ENCODE measurements at places on chromosomes 4 and X. TPM values are rescaled to one million over a fixed set of nuclear protein-coding genes. Genes with fewer than 3 reads are reported as not detected.

The FRG1 gene
- 33.4 TPM for total RNA-seq

DNA sequence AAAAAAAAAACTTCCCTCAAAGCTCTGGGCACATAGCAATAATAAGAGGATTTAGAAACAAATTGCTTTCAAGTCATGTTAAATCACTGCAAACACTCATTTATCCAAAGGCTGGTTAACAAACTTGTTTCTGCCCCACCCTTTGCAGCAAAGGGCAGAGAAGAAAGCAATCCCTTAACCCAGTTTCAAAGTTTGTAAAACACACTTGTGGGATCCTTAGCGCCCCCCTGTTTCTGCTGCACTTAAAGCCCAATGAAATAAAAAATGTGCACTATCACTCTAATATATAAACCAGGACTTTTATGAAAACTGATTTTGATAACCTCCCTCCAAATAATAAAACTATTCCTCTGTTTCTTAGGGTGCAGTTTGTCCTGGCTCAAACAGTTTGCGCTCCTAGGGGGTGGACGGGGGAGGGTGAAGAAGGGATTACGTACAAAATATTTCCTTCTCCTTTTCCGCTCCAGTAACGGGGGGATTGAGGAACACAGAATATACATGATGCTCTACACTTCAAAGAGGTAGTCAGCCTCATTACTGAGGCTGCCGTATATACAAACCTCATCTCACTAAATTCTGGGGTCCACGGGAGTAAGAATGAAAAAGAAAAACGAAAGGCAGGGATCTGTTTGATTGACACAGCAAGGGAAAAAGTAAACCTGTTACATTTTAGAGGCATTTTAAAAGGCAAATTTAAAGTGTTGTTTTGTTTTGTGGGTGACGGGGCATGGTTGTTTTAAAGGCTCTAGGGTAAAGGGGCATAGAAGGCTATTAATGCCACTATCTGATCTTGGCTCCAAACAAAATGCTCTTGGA is 3.1 kb upstream of the PCDH10 start:
- DNase-seq: no peak

DNA sequence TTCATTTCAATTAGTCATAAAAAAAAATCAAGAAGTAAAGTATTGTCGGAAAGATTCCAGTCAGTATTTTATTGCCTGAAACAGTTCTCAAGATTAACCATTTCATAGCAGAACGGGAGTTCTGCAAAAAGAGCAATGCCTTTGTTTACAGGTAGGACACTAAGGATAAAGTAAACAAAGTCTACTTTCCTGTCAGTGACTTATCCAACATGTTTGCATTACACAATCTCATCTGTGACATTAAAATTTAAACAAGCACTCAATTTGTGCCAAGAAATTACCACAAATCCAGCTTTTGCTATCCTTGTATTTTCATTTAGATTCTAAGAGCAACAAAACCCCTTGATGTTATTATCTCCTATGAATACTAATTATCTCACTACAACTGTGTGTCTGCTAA is 306.5 kb upstream of the LDB2 start:
- no peak for DNase-seq

GRCh38 chr4:21858971-21859370 is 89.6 kb downstream of the KCNIP4 start:
- no peak for DNase-seq

DNA sequence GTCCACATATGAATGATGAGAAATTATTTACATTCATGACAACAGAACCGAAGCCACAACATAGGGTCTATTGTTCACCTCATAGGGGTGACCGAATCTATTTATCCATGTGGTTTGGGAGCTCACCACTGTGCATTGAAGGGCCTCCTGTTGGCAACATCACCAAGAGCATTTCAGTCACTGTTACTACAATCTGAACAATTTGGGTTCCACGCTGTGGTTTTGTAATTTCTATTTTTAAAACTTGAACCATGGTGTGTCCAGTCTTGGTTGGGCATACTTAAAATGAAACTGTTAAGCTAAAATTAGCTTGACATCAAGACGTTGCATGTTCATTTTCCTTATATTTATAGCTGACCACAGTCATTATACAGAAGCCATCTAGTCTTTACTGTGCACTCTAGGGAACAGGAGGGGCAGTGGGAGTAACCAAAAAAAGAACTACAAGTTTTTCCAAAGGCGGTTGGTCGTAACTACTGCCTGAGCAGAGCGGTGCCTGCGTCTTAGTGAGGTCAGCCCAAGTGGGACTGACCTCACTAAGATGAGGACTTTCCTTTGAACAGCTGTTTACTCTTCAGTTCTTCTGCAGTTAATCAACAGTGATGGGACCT is 192.1 kb downstream of the SPRY1 start:
- no peak for DNase-seq
